Inflammatory macrophage treated with lipopolysaccharide for 1 hour (primary cell): ENCODE measurements at places on chromosomes 1 and 21.

DNA sequence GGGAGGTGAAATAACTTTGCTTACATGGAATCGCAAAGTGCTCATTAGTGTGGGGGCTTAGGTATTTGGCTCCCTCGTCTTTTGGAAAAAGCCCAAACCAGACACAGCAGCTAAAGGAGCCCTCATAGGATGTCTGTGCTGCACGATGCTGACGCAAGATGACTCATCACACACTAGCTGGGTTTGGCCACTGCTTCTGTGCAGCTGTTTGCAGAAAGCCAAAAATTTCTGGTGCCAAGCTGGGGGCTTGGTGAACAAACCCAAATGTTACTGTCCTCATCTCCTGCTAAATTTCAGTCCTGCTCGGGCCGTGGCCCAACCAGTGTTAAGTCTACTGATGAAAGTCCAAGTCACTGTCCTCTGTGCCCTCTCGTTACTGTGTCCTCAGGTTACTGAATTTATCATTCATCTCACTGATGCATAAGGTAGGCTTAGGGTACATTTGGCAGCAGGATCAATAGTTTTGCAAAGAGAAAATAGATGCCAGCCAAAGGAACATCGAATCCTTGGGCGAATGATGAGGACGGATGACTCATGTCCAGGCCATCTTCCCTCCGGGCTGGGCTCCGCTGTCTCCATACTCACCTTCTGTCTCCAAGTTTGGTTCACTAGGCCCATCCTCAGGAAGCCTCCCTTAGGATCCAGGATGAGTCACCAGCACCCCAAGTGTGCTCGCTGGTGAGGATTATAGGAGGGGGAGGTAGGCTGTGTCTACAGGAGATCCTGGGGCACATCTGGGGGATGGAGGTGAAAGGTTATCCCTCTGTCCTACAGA lies 177.7 kb downstream of the ADSS2 start:
- peak; percentile 51 for DNase-seq

- DNase-seq, result no peak
These were observed 117.9 kb downstream of the SLC30A10 start for GRCh38 chr1:219810451-219810850.

- DNase-seq, result no peak
These were observed 190.5 kb upstream of the C1orf105 start for GRCh38 chr1:172229942-172230341.

DNA sequence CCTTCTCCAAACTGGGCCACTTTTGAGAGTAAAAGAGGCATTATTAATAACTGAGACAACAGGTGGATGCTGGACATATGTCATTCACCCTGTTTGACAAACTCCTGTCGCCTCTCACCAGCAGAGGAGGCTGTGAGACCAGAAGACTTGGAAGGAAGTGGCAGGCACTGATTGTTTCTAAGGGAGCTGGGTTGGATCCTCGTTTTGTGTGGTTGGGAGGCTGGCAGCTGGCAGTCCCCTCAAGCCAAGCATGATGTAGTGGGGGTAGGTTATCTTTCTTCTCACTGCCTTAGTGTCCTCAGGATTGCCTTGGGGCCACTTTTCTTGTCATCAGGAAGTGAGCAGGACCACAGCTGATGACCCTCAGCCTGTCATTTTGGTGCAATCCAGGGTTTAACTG lies 86.5 kb upstream of the KCNJ15 start:
- peak; percentile 74 for DNase-seq

GRCh38 chr21:41236352-41236973 lies 68.5 kb downstream of the BACE2 start:
- DNase-seq, result no peak

GRCh38 chr1:8666389-8667167 lies 150.9 kb downstream of the RERE start:
- no peak for DNase-seq

DNA sequence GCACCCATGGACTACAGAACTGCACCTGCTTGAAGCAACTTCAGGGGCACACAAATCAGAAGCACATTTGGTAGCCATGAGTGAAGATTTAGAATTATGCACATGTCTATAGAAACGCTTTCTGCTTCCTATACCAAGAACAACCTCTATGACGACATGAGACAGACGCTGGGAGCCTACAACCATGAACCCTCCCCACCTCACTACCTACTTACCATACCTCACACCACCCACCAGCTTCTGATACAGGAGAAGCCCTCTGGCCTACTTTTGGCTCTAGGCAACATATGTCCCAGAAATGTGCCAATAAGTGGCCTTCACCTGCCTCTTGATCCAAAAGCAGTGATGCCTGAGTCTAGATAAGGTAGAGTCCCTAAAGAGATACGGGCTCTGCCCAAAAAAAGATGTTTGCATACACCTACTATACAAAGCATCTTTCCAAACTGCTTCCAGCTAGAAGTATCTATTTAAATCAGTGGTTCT lies 58.5 kb downstream of the SLC45A1 start:
- no peak for DNase-seq

- peak; percentile 78 for DNase-seq
These were observed 17.4 kb downstream of the KCNA10 start for GRCh38 chr1:110501488-110502132.

GRCh38 chr1:180498594-180498993 lies 3.8 kb downstream of the ACBD6 start:
- DNase-seq, result no peak
